ENCODE measurements at places on chromosomes 6 and 20.

DNA sequence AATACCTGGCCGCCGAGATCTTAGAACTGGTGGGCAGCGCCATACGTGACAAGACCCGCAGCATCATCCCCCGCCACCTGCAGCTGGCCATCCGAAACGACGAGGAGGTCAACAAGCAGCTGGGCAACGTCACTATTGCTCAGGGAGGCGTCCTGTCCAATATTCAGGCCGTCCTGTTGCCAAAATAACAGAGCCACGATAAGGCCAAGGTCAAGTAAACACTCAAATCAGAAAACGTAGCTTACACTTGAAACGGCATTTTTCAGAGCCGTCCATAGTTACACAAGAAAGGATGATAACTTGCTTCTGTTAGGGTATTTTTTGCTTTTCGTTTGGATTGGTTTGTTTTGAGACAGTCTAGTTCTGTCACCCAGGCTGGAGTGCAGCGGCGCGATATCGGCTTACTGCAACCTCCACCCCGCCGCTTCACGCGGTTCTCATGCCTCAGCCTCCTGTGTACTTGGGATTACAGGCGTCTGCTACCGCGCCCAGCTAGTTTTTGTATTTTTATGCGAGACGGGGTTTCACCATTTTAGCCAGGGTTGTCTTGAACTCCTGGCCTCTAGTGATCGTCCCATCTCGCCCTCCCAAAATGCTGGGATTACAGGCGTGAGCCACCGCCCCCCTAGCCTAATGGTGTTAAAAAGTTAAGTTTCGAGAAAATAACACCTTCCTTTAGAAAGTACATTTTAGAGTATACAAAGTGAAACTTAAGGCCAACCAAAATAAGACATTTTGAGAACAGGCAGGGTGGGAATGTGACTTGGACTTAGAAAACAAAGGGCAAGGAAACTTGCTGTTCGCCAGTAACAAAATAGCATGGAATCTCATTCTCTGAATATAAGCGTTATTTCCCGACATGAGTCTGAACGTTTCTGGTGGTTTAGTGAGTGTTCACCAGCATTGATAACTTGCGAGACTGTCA, 42.8 kb upstream of the HFE start:
- no peak for DNase-seq

DNA sequence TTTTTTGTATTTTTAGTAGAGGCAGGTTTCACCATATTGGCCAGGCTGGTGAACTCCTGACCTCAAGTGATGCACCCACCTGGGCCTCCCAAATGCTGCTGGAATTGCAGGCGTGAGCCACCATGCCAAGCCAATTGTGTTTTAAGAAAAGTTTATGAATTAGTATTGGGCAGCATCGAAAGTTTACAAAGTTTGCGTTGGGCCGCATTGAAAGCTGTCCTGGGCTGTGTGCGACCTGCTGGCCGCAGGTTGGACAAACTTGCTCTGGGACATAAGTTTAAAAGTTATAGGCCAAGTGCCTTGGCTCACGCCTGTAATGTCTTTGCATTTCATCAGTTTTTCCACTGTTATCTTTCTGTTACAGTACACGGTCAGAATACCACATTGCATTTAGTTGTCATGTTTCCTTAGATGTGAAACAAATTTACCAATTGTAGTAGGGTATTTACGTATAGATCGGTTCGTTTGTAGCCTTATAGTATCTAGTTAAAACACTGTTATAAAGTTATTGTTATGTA, 39.5 kb downstream of the ASXL1 start:
- no peak for DNase-seq

DNA sequence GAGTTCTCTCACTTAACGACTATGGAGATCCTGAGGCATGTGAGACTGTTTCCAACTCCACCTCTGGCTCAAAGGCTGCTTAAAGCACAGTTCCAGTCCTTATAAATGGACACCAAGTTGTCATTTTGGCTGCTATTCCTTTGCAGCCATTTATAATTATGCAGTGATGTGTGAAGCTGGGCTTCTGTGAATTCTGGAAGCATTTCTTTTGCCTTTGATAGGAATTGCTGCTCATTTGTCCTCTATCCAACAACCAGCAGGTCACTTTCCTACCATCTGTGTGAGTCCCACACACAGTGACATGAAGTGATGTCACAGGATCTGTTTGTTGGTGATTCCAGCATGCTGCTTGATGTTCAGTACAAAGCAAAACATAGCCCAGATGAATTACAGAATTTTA, 28.5 kb upstream of the EFHC1 start:
- no peak for DNase-seq

GRCh38 chr6:82176616-82177015, 70.9 kb downstream of the IBTK start:
- DNase-seq: no peak

DNA sequence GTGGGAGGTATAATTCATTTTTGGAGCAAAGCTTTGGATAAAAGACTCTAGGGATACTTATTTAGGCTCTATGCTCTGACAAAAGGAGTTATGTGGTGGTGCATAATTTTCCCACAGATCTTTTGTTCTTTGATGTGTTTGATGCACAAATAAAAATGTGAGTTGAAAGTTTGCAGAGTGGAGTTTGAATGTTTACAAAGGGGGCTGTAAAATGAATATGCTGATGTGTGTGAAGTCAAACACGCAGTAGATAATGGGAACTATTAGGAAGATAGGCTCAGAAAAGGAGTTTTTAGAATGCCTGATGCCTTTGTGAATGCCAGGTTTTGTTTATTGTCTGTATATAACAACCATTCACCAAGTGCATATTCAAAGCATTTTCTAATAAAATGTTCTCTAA, 545.0 kb upstream of the EPHA7 start:
- DNase-seq: no peak

DNA sequence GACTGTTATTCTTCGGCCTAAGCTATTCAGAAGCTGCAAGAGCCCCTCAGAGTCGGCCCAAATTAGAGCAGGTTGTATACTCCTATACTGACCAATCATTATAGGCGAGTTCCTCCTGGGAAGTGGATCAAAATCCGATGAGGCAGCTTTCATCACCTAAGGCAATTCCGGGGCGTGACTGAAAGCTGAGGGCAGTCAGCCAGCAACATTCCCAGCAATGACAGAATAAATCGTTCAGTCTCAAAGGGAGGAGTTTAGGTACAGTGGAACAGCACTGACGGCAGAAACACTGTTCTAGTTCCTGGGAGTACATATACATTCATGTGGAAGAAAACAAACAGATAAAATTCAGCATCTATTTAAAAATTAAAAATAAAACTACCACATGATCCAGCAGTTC, 10.8 kb downstream of the HLA-DQB2 start:
- peak; percentile 15 for DNase-seq

GRCh38 chr20:48949304-48950170, 28.0 kb downstream of the ARFGEF2 start:
- no peak for DNase-seq

DNA sequence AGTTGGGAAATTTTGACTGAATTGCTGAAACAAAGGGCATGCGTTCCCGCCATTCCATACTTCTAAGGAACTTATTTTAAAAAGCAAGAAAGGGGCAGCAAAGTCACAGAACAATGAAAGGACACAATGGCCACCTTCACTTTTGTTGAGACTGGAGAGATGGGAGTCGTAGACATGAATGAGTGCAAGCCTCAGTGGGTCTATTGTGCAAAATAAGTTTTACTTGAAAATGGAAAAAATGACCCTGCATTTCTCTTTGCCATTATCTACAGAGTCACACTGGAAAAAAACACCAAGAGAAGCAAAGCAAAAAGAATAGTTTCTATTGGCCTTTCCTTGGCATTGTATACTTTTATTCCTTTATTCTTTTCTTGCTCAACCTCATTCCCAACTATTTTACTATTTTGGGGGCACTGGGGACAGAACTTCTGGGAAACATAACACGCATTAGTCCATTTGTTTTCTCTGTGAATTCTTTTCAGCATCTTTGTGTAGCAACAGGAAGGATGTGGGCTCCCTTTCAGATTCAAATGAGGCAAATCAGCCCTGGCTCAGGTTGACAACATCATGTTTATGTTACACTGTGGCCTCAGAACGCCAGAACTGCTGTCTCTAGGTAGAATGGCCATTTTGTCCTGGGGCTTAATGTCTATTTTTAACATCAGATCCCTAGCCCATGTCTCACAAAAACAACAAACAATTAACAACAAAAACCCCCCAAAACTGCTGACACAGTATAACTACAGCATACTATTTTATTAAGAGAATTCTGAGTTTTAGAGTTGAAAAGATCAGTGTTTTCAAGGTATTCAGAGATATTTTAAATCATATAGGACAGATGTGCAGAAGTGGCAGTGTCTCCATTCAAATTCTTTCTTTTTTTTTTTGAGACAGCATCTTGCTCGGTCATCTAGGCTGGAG, 122.2 kb downstream of the FYN start:
- no peak for DNase-seq

DNA sequence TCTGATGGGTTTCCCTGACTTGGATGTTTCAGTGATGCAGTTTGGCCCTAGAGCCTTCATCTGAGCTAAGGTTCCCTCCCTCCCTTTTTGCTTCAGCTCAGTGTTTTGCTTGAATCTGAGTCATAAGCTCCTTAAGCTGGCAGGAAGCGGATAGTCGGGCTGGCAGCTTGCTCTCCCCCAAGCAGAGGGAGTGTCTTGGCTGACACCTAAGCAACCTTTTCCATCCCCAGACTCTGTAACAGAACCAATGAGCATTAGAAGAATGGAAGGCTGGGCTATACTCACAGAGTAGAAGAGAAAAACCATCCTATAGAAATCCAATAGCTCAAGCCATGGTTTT, 98.3 kb downstream of the HAO1 start:
- no peak for DNase-seq

DNA sequence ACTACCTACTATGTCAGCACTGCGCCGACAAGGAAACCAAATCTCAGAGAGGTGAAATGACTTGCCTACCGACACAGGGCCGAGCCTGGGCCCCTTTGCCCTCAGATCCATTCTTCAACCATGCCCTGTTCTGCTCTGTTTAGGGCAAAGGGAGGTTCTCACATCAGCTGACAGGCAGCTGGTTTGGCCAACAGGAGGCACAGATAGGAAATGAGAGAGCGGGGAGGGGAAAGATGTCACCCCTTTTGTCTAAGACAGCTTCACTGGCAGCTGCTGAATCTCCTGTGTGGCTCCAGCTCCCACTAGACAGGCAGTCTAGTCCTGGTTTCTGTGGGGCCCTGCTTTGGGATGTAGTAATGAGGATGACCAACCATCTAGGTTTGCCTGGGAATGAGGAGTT, 158.7 kb downstream of the TMEM200A start:
- no peak for DNase-seq

GRCh38 chr20:44754554-44754953, 8.9 kb downstream of the KCNK15 start:
- no peak for DNase-seq

DNA sequence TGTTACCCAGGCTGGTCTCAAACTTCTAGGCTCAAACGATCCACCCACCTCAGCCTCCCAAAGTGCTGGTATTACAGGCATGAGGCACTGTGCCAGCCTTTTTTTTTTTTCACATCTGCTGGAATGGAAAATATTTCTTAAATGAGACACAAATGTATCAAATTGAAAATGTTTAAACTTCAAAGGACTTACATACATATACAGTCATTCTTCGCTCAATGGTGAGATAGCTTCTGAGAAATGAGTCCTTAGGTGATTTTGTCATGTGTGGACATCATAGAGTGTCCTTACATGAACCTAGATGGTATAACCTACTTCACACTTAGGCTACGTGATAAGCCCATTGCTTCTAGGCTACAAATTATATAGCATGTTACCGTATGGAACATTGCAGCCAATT, 43.1 kb downstream of the MICA start:
- DNase-seq: no peak

DNA sequence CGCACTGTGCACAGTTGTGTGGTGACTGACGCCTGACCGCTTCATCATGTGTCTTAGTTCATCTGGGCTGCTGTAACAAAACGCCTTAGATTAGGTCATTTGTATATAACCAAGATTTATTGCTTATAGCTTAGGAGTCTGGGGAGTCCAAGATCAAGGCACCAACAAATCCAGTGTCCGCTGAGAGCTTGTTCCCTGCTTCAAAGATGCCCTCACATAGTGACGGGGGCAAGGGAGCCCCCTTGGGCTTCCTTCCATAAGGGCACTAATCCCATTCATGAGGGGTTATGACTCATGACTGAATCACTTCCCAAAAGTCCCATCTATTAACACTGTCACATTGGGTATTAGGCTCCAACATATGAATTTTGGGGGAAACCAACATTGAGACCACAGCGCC, 34.6 kb downstream of the CYP24A1 start:
- DNase-seq: no peak

- no peak for DNase-seq
Measured at GRCh38 chr6:57262901-57263694, 41.0 kb upstream of the RAB23 start.

DNA sequence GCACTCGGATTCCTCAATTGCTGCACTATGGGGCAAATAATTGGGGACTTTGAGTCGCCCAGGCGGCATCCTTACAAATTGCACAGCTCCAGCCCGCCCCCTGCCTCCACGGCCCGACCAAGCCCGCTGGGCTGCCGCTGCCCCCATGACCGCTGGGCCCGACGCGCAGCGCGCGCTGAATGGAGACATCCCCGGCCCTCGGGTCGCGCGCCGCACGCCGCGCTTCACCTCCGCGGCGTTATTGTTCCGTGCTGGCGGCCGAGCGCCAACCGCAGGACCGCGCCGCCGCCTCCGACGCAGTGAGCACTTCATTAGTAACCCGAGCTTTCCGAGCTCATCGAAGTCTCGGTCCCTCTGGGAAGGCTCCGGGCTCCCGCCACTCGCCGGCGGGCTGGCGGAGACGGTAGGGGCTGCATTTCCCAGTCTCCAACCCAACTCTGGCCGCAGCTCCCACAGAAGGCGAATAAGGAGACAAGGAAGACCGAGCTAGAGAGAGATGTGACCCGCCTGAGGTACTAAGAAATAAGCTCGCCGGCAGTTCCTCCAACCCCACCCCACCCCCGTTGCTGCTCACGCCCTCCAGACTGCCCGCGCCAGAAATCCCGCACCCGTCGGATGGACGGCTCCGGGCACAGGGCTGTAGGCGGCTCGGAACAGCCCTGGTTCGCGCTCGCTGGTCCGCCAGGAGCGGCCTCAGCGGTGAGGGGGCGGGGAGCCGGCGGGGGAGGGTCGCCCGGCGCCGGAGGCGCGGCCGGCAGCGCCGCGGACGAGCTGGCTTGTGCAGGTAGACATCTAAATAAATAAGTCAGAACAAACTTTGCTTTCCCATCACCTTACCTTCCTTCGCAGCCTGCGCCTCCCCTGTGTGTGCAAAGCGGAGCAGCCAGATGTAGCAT, 703 bp downstream of the EPHA7 start:
- peak; percentile 49 for DNase-seq

DNA sequence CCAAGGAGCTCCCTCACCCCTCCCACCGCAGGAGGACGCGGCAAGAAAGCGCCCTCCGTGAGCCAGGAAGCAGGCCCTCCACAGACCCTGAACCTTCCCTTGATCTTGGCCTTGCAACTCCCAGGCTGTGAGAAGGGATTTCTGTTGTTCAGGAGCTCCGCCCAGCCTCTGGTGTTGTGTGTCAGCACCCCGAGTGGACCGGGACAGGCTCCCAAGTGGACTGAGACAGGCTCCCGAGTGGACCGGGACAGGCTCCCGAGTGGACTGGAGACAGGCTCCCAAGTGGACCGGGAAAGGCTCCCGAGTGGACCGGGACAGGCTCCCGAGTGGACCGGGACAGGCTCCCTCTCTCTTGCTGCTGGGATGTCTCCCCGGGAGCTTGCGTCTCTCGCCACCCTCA, 9.3 kb upstream of the NTSR1 start:
- DNase-seq: no peak

GRCh38 chr6:40479706-40480105, 107.5 kb downstream of the LRFN2 start:
- no peak for DNase-seq
